Activated T-helper 2 cell treated with anti-CD3 and anti-CD28 coated beads, Interferon-gamma antibody, Interleukin-2, Interleukin-4, amounts not matched to agents 10 μg/mL and 5 μg/mL and 100 μg/mL, durations not matched to agents 14 hours and 24 hours and 36 hours (primary cell): ENCODE measurements at places on chromosomes 1 and 21. TPM values are rescaled to one million over a fixed set of nuclear protein-coding genes. Genes with fewer than 3 reads are reported as not detected.

The NEGR1 gene
- total RNA-seq = not detected in 2 replicates

The ALX3 gene
- not detected in 2 replicates for total RNA-seq

The C8B gene
- total RNA-seq = not detected in 2 replicates

The MTARC1 gene
- total RNA-seq = not detected in 2 replicates

GRCh38 chr1:183198463-183198862, 12.4 kb downstream of the LAMC2 start:
- H3K27me3 ChIP-seq = peaks cover 15% of the 10 kb centered on the region
- no peaks in the 10 kb centered on the region for H3K36me3 ChIP-seq
- H3K4me3 ChIP-seq = no peak overlapping the region
- no peak overlapping the region for H3K27ac ChIP-seq
- peaks cover 12% of the 10 kb centered on the region for H3K4me1 ChIP-seq

DNA sequence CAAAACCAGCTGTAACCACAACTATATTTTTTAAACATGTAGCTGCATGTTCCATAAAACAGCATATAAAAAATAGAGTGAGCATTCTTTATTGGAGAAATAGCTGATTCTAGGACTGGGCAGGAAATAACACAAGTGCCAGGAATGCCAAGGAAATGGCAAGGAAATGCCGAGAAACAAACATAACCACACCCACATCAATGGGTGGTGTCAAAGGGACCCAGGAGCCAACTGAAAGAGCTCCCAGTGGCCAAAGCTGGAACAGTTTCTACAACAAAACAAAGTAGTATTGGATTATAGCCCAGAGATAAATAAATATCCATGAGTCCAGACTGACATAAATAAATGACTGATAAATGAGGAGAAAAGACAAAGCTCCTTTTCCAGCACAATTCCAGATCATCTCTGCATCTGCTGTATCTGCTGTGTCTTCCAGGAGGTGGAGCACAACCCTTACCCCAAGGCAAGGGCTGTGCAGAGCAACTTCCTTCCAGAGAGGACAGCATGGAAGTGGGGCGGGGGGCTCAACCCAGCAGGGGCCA, 28.1 kb downstream of the ADARB1 start:
- peaks cover 49% of the 10 kb centered on the region for H3K4me1 ChIP-seq
- no peaks in the 10 kb centered on the region for H3K27me3 ChIP-seq
- no peak overlapping the region for H3K27ac ChIP-seq
- H3K36me3 ChIP-seq = peaks cover 11% of the 10 kb centered on the region

DNA sequence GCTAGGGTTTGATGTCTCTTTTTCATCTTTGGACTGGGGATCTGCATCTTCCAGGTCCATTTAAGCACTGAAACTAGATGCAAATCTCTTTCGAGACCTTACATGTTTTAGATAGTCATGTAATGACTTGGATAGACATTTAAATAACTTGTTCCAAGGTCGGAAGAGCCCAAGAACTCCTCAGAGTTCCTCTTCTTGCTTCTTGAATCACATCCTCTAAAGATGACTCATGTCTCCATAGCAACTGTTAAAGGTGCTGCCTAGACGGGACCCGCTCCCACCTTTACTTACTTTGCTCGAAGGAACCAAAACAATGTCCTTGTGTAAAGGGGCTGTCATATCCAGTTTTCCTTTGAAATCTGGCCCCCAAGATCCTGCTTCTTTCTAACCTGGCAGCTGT, 130.0 kb downstream of the EDEM3 start:
- no peak overlapping the region for H3K27ac ChIP-seq
- no peak for DNase-seq
- no peaks in the 10 kb centered on the region for H3K4me1 ChIP-seq
- no peak overlapping the region for H3K4me3 ChIP-seq
- H3K27me3 ChIP-seq = no peaks in the 10 kb centered on the region

DNA sequence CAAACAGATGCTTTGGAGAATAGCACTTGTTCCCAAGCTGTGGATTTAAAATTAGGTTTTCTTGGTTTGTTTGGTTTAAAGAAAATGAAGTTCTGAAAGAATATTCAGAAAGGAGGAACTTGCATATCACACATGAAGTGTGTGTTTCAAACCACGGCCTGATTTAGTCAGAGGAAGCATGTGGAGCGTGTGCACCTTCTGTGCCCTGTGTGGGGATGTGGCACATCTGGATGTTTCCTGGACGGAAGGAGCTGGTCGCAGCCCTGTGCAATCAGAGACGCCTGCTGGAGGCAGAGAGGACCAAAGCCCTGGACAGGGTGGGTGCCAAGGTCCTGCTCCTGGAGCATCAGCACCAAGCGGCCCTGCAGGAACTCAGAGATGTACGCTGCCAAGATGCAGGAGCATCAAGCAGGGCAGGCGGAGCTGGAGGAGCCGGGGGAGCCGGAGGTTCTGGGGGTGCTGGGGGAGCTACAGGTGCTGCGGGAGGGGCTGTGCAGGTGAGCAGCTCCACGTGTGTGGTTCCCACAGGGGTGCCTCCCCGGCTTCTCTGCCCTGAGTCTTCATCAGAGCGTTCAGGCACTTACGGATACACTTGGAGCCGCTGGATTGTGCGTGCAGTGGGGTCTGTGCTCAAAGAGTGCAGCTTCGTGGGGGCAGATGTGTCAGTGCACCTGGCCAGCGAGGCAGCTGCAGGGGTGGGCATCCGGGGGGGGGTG, 45.7 kb downstream of the PCNT start:
- peak overlapping the region; percentile 86 for H3K27ac ChIP-seq
- no peak for DNase-seq
- no peaks in the 10 kb centered on the region for H3K27me3 ChIP-seq
- peaks cover 19% of the 10 kb centered on the region for H3K4me1 ChIP-seq
- H3K4me3 ChIP-seq = no peak overlapping the region

GRCh38 chr21:46304955-46305354, 18.7 kb downstream of the C21orf58 start:
- no peaks in the 10 kb centered on the region for H3K27me3 ChIP-seq
- no peak for DNase-seq
- no peaks in the 10 kb centered on the region for H3K4me1 ChIP-seq
- H3K27ac ChIP-seq = no peak overlapping the region
- H3K36me3 ChIP-seq = peaks cover 48% of the 10 kb centered on the region

DNA sequence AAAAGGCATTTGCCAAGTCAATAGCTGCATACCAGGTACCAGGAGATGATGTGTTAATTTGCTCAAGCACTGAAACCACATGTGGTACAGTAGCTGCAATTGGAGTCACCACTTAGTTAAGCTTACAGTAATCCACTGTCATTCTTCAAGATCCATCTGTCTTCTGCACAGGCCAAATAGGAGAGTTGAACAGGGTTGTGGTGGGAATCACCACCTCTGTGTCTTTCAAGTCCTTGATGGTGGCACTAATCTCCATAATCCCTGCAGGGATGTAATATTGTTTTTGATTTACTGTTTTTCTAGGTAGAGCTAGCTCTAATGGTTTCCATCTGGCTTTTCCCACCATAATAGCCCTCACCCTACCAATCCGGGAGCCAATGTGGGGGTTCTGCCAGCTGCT, 91.9 kb downstream of the FCRL5 start:
- H3K27me3 ChIP-seq = no peaks in the 10 kb centered on the region
- no peaks in the 10 kb centered on the region for H3K36me3 ChIP-seq
- no peak overlapping the region for H3K4me3 ChIP-seq
- no peaks in the 10 kb centered on the region for H3K4me1 ChIP-seq
- no peak for DNase-seq

DNA sequence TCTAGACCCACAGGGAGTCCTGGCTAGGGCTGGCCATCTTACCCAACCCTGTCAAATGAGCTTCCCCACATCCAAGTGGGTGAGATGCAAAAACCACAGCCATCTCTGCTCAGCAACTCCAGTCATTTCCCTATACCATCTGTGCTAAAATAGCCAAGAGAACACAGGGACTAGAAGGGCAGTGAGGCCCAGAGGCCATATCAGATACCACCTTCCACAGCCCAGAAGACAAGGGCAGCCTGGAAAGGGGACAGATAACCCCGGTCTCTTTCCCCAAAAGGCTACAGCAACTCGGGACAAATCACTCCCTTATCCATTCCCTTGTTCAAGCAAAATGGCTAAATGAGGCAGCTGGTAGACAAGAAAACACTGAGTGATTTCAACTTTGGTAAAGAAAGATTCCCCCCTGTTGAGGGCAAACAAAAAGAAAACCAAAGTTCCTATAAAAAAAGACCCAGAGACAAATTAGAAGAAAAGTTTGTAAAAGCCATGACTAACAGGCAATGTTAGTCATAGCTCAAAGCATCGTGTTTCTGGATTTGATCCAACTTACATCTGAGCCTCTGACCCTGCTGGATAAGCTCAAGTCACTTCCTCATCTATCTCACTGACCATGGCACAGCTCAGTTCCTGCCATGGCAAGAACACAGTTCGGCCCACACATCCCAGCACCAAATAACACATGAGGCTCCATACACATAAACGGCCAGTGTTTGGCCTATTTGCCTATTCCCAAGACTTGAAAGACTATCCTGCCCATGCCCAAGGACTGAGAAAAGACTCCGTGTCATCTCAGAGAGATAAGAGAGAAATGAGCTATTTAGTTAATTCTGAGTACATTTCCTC, 3.1 kb downstream of the LAMB3 start:
- H3K27ac ChIP-seq = peak overlapping the region; percentile 50
- no peak overlapping the region for H3K4me3 ChIP-seq

GRCh38 chr1:154773551-154773950, 96.5 kb downstream of the KCNN3 start:
- peaks cover 9% of the 10 kb centered on the region for H3K4me1 ChIP-seq
- no peak overlapping the region for H3K4me3 ChIP-seq
- no peaks in the 10 kb centered on the region for H3K36me3 ChIP-seq
- no peak for DNase-seq
- no peaks in the 10 kb centered on the region for H3K27me3 ChIP-seq

GRCh38 chr1:217052196-217052595, 329.0 kb upstream of the ESRRG start:
- no peak overlapping the region for H3K4me3 ChIP-seq
- no peaks in the 10 kb centered on the region for H3K27me3 ChIP-seq
- no peaks in the 10 kb centered on the region for H3K36me3 ChIP-seq
- no peak for DNase-seq
- H3K4me1 ChIP-seq = no peaks in the 10 kb centered on the region

GRCh38 chr1:211892577-211892976, 62.0 kb upstream of the LPGAT1 start:
- H3K27ac ChIP-seq = no peak overlapping the region
- peaks cover 4% of the 10 kb centered on the region for H3K4me1 ChIP-seq
- DNase-seq = no peak
- no peaks in the 10 kb centered on the region for H3K36me3 ChIP-seq

GRCh38 chr1:157682710-157683437, 17.7 kb downstream of the FCRL3 start:
- H3K27ac ChIP-seq = no peak overlapping the region
- DNase-seq = no peak
- H3K4me3 ChIP-seq = no peak overlapping the region
- H3K4me1 ChIP-seq = no peaks in the 10 kb centered on the region
